ENCODE measurements at places on chromosomes 11 and 22.
A peak's percentile ranks its signal among the peaks of the same experiment; 100 is the strongest.

- no peak for DNase-seq
Measured at GRCh38 chr11:130429120-130429681, 792 bp upstream of the ADAMTS8 start.

- DNase-seq = no peak
Measured at GRCh38 chr11:110490886-110491285, 61.1 kb downstream of the FDX1 start.

DNA sequence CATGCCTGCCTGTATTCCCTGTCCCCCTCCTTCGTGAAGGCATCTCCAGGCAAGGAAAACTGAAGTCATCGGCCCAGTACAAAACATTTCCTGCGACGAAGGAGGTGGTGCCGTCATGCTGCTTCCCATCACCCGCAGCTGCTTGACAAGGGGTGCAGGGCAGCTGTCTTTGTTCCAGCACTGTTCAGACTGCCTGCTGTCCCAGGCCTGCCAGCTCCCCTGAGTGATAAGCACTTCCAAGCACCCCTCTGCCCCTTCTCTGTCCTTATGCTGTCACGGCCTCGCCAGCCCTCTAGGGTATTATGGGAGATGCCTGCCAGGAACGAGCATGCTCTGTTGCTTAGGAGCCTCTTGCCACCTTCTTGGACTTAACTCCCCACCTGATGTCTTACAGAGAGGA lies 37.1 kb upstream of the BSX start:
- DNase-seq = no peak

DNA sequence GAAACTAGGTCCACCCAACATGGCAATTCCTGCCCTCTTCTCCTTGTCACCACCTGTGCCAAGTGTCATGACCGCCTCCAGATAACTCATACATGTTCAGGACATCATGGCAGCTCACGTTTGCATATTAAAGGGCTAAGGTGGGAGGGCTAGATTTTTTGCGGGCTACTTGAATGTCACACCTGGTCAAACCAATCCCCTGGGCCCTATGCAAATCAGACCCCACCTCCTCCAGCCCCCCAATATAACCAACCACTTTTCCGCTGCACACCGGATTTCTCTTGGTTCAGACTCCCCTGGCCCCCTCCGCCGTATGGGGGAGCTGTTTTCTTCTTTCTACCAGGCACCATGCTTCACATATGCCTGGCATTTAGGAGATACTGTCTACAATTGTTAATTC lies 12.6 kb downstream of the UPB1 start:
- no peak for DNase-seq

DNA sequence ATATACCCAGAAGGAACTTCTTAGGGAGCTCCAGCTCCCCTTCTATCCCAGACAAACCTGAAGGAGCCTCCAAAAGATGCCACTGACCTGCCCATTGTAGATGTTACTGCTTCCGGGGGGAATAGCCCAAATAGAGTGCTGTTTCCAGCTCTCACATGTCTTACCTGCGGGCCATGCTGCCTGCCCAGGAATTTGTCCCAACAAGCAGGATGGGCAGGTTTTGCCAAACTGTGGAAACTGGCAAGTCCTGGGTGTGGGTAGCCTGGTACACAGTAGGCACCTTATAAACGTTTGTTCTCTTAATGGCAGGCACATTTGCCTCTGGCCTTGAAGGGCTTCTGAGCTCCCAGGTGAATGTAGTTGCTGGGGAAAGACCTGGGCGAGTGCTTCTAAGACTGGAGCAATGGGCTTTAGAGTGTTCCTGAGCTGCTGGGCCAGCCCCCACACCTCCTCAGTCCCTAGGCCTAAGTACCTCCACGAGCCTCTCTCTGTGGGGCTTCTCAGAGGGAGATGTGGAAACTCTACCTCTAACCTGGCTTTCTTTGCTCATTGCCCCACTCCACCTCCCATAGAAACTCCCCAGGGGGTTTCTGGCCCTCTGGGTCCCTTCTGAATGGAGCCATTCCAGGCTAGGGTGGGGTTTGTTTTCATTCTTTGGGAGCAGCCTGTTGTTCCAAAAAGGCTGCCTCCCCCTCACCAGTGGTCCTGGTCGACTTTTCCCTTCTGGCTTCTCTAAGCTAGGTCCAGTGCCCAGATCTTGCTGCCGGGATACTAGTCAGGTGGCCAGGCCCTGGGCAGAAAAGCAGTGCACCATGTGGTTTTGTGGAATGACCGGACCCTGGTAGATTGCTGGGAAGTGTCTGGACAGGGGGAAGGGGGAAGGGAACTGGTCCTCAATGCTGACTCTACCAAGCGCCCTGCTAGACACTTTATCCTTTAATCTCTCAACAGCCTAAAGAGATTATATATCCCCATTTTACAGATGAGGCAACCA lies 37.2 kb downstream of the LIMK2 start:
- no peak for DNase-seq

DNA sequence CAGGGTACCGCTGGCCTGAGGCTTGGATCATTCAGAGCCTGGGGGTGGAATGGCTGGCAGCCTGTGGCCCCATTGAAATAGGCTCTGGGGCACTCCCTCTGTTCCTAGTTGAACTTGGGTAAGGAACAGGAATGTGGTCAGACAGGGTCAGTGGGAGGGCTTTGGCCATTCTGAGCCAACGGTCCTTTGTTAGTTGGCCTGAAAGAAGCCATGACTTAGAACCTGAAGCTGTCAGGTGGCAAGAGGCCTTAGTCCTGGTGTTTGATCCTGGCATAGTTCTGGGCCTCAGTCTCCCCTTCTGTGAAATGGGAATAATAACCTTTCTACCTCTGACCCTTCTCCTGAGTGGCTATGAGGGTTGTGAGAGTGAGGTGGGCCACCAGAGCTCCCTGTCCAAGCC lies 8.3 kb downstream of the PGAP2 start:
- no peak for DNase-seq

- DNase-seq = no peak
Measured at GRCh38 chr11:13053255-13053917, 44.3 kb downstream of the RASSF10 start.

DNA sequence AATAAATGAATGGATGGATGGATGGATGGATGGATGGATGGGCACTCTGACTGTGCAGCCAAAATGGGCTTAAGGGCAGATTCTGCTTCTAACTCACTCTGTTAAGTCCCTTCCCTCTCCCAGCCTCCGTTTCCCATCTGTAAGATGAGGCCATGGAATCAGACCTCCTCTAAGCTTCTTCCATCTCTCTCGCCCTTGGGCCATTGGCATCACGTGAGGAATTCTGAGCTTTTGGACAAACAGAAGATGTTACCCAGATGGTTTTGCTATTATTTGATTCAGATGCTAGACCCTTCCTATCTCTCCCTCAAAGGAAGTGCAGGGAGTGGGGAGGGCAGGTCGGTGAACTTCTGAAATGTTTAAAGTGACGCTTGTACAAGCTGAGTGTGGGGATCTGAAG lies 4.0 kb upstream of the CYTH4 start:
- DNase-seq = no peak

GRCh38 chr22:40659166-40659565 lies 20.1 kb upstream of the MCHR1 start:
- no peak for DNase-seq

- DNase-seq = peak; percentile 61
Measured at GRCh38 chr11:62545437-62546243, 966 bp downstream of the AHNAK start.

GRCh38 chr11:60056349-60056969 lies at the start of gene MS4A3:
MS4A3 (plus strand) TSS chr11:60056665; CDS start chr11:60061161, 4,496 bp downstream.
- DNase-seq = no peak

- DNase-seq = no peak
Measured at GRCh38 chr22:20857247-20857643, 1.4 kb downstream of the PI4KA start.

DNA sequence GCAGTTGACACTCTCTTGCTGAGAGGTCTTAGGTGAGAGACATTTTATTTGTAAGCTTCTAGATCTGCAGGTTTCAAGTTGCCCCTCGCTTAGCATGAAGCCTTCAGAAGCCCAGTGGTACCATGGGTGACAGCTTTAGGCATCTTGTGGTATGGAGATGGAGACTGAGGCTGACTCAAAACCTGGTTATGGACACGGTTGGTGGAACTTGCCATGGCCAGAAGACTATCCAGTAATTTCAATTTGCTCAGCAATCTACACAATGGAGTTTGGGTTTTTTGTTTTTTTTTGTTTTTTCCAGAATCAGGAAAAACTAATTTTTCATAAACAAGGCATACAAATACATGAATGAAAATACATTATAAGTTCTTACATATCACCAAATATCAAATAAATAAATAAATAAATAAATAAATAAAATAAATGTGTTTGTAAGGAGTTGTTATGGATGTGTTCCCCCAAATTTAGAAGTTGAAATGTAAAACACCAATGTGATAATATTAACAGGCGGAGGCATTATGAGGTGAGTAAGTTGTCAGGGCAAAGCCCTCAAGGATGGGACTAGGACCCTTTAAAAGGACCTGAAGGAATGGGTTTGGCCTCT lies 22.6 kb downstream of the ETS1 start:
- DNase-seq = no peak

DNA sequence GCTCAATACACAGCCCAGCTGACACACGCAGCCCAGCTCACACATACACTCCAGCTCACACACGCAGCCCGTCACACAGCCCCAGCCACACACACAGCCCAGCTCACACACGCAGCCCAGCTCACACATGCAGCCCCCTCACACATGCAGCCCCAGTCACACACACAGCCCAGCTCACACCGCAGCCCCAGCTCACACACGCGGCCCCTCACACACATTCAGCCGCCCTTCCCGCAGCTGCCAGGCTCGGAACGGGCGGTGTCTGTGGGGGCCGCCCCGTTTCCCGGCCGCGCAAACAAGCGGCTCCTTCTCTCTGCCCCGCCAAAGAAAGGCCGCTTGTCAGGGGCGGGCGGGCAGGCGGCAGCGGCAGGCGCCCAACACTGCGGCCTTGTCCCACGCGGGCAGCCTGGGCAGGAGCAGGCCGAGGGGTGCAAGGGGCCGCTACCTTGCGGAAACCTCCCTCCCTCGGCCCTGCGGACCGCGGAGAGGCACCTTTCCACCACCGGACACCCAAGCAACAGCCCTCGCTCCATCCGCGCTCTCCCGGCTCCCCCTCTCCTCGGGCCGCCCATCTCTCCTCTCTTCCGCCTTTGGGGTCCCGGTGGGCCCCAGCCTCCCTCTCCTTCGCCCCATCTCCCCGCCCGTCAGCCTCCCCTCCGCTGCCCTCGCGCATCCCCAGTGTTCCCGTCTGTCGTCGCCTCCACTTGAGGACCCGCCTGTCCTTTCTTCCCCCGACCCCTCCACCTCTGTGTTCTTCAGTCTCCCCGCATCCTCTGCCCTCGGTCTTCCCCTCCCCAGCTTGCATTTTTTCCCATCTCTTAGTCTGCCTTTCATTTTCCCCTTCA lies 2.2 kb downstream of the PHLDB1 start:
- peak; percentile 9 for DNase-seq

DNA sequence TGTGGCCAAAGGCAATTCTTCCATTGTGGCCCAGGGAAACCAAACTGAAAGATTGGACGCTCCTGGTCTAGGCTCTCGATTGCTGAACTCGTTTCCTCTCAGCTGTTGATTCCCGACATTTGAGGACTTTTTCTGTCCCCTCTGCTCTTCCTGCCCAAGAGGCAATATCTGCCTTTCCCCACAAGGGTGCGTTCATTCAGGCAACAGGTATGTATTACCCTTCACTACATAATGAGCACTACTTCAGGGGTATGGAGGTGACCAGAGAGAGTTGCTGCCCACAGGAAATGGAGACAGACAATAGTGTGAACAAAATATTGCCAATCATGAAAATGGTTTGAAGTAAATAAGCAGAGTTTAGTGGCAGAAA lies 8.2 kb downstream of the PTH start:
- no peak for DNase-seq

DNA sequence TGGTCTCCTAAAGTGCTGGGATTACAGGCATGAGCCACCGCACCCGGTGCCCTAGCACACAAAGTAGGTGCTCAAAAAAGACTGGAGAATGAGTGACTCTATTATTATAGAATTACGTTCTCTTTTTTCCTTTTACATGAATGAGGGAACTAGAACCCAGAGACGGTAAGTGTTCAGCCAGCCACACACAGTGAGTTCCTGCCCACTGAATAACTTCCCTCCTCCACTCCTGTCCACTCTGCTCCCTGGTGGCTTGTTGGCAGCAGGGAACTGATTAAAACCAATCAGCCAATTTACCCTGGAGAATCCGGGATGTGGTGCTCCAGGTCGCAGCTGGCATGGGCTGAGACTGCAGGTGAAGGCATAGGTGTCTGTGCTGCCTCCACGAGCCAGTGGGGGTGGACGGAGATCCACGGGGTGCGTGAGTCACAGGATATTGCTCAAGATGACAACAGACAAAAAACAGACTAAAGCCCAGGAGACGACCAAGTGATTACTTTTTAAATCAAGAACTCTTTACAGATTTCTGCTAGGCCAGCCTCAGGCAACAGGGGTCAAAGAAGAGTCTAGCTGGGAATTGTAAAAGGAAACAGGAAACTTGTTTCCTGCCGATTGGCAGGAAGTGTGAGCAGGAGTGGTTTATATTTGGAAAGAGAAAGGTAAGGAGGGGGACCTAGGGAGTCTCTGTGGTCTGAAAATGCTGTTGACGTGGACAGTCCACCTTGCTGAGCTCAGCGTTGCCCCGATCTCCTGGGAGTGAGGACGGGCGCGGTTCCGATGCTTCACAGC lies 95.2 kb upstream of the TP53I11 start:
- peak; percentile 6 for DNase-seq

GRCh38 chr22:49583341-49583740 lies 244.3 kb downstream of the BRD1 start:
- DNase-seq = no peak

DNA sequence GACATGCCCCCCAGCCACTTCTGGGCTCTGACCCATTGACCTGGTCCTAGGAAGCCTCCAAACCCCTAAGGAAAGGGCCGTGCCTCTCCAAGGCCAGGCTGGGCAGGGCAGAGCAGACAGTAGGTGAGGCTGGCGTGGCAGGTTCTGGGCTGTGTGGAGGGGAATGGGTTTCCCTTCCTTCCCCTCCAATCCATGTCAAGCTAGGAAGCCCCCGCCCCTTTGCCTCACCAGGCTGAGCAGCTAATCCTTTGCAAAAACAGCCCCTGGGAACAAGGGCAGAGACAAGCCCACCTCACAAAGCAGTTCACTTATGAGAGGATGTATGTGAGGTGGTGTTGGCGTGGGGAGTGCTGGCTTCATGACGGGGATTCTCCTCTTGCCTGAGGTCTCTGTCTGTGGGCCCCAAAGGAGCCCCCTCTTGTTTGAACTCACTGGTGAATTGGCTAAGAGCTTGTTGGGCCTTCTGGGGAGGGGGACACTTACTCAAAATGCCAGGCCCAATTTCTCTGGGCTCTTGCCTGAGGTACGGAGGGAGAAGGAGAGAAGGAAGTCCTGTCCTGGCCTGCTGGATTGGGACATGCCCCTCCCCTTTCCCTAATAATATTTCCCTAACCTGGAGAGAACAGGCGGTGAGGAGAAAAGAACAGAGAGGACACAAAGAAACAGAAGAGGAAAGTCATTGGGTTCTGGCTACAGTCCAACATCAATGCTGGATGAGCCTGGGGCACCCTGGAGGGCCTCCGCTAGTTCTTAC lies 1.6 kb upstream of the TRIM29 start:
- no peak for DNase-seq

GRCh38 chr11:48077251-48077650 lies 96.9 kb downstream of the PTPRJ start:
- DNase-seq = no peak

DNA sequence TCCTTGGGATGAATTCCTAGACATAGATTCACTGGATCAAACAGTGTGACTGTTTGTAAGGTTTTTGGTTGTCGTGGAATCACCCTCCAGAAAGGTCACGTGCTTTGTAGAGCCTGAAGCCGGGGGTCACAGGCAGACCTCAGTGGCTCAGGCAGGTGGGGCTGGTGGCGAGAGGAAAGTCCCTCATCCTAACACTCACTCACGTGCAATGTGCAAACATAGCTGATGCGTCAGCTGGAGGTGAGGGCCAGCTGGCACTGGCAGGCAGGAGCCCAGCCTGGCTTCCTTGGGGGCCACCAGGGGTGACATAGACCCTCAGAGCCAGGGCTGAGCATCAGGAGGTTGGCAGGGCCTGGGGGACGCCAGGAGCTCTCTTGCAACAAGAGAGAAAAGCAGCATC lies 90.0 kb downstream of the ARHGAP8 start:
- DNase-seq = no peak
